ENCODE measurements at places on chromosomes 5 and 9.

GRCh38 chr5:129972465-129973141 lies 68.3 kb downstream of the CHSY3 start:
- DNase-seq = no peak

DNA sequence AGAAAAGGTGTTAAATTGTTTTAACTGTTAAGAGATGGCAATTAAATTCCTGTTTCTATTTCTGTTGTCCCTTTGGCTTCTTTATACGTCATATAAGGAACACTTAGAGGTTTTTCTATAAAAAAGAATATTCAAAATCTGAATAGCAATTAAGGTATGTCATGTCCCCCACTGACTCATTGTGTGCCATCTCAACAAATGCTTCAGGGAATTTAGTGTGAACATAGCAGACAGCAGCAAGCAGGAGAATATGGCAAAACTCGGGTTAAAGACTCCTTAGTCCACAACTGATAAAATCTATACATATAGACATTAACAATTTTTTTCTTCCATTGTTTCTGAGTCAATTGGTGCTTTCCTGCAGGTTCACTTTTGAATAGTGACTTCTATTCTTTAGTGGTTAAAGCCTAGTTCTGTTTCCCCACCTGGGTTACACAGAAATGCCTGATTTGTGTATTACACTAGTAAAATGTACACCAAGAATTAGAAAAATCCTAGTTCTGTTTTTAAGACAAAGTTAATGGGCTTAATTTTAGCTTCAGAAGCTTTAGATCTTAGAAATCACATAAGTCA lies 17.9 kb upstream of the RPS23 start:
- no peak for DNase-seq

GRCh38 chr9:78144663-78145377 lies 91.1 kb upstream of the CEP78 start:
- no peak for DNase-seq

DNA sequence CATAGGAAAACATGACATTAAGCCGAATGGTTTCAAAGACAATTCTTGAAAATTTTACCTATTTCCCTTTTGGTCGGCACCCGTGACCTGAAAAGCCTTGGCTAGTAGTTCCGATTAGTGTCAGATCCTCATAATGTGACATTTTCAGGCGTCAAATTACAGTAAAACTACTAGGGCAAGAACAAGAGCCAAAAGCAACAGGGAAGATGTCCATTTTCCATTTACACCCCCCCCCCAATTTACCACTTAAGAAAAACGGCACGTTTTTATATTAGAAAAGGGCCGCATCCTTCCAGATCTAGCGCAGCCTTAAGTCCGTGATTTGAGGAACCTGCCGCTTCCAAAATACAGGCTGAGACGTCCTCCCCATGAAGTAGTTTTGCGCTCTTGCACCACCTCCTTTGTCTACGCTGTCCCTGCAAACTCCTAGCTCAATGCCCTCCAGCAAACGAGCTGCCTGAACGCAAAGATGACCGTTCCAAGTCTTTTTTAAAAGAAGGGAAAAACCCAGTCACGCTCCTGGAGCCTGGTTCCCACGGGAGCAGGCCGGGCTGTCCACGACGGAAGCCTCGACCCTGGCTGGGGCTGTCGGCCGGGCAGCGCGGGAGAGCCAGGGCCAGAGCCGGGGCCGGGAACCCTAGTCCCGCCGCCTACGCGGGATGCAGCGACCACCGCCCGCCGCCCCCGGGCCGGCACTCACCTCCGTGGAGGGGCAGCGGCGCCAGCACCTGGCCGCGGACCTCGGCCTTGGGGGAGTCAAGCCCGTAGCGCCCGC lies 616 bp downstream of the RNF130 start:
- no peak for DNase-seq

DNA sequence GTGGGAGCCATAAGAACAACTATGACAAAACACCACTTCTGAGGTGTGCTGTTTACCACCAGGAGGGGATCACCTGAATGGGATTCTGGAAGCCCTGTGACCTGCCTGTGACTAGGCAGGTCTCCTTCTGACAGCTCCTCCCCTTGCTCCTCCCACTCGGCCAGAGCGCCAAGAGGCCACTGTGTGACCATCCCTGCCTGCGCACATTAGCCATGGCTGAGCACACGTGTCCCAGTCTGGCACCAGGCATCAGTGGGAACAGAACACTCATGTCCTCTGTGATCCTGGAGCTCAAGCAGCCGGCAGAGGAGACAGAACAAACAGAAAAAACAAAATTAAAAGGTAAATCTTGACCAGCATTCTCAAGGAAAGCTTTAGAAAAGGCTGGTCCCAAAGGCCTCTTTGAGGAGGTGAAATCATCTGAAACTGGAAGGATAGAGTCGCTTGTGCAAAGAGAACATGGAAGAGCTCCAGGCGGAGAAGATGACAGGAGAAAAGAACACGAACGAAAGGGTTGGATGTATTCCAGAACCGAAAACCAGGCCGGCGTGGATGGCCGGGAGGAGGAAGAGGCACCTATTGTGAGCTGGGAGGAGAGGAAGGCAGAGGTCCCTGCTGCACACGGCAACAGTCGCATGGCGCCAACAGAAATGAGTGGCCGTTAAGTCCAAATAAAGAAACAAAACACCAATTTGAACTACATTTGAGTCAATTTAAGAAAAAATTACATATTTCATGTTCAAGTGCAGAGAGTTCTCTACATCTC lies 5.1 kb downstream of the MED10 start:
- no peak for DNase-seq

- no peak for DNase-seq
Measured at GRCh38 chr5:31382051-31382878, 149.6 kb downstream of the DROSHA start.

GRCh38 chr9:114619191-114619761 lies 8.2 kb downstream of the TMEM268 start:
- DNase-seq = no peak

DNA sequence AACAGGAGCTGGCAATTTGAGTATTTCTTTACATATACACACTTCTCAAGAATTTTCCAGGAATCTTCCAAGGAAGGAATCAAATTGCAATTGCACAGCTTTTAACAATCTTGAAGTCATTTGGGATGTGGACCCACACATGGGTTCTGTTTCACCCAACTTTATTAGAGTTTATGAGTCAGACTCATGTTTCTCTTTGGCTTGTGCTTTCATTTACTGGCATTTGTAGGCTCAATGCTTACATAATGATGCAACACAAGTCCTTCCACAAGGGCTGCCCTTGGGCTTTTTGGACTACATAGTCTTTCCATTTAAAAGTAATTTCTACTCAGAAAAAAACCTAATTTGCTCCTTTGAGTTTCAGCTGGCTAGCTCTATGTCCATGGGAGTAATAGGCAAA lies 4.6 kb upstream of the CDC37L1 start:
- no peak for DNase-seq

GRCh38 chr5:142499591-142500226 lies 174.9 kb upstream of the SPRY4 start:
- no peak for DNase-seq

DNA sequence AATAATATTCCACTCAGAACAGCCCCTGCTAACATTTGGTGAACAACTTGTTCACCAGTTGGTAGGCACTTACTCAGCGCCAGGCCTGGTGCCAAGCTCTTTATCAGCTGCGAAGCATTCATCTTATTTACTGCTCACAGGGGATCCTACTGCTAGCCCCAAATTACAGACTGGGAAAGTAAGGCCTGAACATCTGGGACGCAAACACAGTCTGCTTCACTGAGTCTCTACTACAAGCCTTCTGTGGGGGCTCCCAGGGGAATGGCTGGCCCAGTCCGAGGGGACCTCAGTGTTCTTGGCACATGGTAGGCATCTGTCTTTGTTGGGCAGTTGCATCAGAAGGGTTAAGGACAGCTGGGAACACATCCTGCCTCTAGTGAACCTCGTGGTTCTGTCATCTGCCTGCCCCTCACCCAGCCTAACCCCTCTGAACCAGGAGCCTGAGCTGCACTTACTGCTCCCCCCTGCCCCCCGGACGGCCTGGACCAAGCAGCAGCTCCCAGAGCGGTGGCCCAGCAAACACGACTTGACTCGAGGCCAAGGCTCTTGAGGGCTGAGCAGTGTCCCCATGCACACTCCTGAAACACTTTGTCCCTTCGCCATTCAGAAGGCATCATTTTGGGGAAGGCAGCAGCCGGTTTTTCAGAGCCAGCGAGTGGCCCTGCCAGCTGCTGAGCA lies at the start of gene PHYHD1:
Gene PHYHD1 (plus strand): TSS at position 602 of the 678 bp plus-strand sequence. CDS start 1,342 bp downstream, outside the sequence.
- DNase-seq = no peak

DNA sequence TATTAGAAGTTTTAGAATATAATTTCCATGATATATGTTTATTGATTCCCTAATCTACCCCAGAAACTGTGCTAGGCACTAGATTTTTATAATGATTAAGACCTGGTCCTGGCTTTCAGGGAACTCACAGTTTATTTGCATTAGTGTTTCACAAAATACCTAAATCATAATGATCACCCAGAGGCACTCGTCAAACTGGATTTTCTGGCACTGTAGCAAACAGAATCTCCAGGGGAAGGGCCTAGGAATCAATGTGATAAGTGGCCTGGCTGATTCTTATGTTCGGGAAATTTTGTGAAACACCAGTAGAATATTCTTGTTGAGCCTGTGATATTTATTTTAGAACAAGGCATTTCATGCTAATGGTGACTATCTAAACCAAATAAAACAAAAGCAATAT lies 37.4 kb upstream of the SRP19 start:
- DNase-seq = no peak

DNA sequence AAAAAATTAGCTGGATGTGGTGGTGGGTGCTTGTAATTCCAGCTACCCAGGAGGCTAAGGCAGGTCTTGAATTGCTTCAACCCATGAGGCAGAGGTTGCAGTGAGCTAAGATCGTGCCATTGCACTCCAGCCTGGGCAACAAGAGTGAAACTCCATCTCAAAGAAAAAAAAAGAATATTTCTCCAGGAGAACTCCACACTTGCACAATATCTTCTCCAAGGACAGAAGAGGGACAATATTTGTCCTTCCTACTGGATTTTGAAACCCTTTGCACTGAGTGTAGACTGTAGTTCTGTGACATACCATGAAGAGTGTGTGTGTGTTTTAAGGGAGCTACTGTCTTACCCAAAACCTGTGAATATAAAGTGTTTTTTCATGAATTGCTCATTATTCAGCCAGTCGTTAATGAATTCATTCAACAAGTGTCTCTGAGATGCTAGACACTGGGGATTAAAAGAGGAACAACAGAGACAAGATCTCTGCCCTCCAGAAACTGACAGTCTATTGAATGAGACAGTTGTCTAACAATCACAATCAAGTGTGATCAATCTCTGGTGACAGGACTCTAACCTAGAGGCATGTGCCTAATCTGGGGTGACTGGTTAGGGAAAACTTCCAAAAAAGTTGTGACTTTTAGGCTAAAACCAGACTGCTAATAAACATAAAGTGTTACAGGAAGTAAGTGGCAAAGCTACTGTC lies 9.8 kb upstream of the UBE2D2 start:
- no peak for DNase-seq
